ENCODE measurements at places on chromosomes 5 and 9.

- no peak for DNase-seq
Measured at GRCh38 chr9:134536101-134536900, 105.3 kb upstream of the COL5A1 start.

GRCh38 chr5:107263387-107264018, 407.2 kb downstream of the EFNA5 start:
- DNase-seq: peak; percentile 3

GRCh38 chr9:73597771-73598170, 446.1 kb downstream of the ANXA1 start:
- no peak for DNase-seq

DNA sequence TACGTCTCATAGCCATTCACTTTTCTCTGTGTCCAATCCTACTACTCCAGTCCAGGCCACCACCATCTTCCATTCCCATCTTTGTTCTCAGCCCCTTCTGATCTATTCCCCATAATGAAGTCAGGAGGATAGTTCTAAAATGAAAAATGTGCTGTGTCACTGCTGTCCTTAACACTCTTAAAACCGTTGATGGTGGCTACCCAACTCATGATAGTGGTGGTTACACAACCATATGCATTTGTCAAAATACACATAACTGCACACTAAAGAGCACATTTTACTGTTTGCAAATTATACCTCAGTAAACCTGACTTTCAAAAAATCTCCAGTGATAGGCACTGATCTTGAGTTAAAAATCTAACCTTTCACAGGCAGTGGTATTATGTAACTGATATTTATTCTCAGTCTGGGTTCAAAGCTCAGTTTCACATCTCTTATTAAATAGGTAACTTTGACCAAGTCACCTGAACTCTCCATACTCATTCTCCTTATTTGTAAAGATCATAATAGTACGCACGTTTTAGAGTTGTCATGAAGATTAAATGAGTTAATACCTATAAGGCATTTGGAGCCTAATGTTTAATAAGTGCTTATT, 24.6 kb upstream of the ADRB2 start:
- DNase-seq: no peak

DNA sequence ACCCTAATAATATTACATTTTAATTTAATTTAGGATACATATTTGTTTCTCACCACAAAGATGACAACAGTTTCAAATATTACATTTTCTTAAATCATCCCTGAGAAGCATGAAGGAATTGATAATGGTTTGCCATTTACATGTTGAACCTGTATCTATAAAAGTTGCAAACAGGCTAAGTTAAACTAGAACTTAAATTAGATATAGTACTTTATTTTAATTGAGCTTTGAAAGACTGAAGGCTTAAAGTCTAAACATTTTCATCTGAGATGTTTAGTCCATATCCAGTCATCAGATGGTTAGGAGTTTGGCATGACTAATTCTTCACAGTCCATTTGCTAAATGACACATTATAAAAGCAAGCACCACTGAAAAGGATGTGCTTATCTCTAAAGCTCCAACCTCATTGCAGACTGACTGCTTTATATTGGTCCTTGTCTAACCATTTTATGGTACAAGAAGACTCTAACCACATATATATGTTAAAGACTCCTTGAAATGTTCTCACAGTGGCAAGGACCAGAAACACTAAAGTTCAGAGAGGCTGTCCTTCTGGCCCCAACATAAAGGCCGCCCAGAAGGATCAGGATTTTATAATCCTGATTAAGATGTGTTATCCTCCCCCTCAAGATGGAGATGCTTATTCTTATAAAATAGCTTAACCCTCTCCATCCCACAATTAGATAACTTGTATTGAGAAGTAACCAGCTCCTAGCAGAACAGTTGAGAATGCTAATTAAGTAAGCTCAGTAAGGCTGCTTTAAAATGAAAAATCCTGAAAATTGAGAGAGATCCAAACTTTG, 25.8 kb downstream of the WNT8A start:
- DNase-seq: no peak
